ENCODE measurements at places on chromosomes 16 and 17.

DNA sequence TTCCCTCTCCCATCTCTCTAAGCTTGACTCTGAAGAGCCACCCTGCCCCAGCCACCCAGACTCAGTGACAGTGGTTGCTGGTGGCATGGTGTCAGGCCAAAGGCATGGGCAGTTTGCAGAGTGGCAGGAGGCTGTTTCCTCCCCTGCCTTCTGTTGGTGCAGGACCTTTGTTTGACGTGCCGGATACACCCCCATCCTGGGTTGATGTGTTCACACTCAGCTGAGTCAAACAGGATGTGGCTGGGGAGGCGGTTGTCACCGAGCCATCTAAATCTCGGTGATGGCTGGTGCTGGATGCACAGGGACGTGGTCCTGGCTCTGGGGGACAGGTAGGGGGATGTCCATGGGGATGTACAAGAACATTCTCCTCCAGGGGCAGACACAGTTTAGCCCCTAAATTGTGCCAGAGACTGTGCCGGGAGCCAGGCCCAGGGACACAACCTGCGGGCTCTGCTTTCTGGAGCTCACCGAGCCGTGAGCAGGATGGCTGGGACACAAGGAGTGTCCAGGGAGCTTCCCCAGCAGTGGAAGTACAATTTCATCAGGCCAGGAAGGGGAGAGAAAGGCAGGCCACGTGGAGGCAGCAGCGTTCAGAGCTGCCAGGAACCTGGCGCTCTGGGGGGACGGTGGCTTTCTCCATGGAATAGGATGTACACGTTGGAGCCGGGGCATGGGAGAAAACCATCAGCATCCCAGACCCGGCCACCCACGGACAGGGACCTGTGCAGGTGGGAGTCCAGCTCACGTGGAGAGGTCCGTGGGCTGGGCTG lies 264.2 kb downstream of the SEC14L1 start:
- peak; percentile 78 for DNase-seq

DNA sequence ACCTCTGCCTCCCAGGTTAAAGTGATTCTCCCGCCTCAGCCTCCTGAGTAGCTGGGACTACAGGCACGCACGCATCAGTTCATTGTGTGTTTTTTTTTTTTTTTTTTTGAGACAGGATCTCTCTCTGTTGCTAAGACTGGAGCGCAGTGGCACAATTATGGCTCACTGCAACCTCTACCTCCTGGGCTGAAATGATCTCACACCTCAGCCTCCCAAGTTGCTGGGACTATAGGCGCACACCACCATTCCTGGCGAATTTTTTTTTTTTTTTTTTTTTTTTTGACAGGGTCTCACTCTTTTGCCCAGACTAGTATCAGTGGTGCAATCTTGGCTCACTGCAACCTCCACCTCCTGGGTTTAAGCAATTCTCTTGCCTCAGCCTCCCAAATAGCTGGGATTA lies 17.8 kb upstream of the RAPGEFL1 start:
- DNase-seq, result no peak

DNA sequence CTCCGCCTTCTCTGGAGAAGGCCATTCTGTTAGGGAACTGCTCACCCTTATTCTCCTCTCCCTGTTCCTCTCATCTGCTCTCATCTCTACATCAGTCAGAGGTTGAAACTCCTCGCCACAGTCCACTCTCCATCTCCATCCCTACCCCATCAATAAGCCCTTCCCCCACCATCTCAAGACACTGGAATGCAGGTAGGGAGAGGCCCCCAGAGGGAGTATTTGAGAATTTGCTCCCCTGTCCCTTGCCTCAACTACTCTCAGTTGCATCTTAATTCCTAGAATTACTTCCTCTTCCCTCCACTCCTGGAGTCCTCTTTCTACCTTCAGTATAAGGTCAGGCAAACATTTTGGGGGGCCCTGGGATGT lies 2.0 kb upstream of the AATF start:
- DNase-seq, result no peak

DNA sequence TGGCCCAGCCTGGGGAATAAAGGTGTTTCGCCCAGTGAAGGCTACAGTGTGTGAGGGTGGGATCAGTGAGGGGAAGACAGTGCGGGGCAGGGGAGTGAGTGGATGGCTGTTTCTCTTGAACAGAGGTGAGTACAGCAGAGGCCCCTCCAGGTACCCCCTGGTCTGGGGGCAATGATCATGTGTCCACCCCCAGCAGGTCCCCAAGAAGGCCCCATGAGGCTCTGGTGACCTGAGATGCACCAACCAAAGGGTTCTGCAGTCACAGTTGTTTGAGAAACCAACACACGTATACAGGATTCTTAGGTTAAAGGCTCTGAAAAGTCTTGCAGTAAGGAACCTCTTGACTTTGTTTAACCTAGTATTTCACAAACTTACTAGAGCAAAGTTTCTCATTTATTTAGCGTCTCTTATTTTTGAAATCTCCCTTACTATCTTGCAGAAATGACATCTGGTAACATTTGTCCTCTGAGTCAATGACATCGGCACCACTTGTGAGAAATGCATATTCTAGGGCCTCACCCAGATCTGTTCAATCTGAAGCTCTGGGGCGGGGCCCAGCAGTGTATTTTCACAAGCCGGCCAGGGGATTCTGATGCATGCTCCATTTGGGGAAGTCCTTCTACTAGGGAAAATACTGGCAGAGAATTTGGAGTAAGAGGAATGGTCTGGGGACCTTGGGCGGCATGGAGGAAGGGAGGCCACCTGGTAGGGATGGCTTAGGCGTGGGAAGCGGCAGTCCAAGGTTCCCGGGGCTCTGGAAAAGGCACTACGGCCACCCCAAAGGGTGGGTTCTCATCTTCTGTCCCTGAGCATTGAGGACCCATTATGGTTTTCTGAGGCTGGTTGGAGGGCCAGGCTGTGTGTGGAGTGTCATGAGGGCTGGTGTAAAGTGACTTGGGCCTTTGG lies 217.3 kb downstream of the NTN1 start:
- no peak for DNase-seq

DNA sequence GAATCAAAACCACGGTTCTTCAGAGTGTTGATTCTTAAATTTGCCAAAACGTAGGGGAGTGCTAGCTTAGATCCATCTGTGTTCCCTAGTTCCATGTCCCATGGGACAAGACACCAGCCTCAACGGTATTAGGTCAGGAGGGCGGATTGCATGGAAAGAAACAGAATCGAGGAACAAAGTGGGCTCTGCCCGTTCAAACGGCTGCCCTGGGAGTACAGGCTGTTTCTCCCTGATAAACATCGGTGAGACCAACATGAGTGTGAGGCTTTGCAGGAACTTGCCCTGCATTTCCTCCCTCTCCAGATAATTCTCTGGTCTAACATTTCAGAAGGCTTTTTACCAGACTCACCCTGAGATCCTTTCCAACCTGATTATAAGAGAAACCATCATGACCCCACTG lies 82.2 kb downstream of the MRM3 start:
- DNase-seq, result no peak

GRCh38 chr17:10156948-10157607 lies 41.3 kb downstream of the GAS7 start:
- no peak for DNase-seq

- peak; percentile 29 for DNase-seq
These were observed at the start of gene PSMB10 for GRCh38 chr16:67936124-67936879. PSMB10 (minus strand) TSS chr16:67936850; CDS start chr16:67936749, 101 bp downstream.

- DNase-seq, result no peak
These were observed 265.6 kb upstream of the GOT2 start for GRCh38 chr16:58999762-59000161.

DNA sequence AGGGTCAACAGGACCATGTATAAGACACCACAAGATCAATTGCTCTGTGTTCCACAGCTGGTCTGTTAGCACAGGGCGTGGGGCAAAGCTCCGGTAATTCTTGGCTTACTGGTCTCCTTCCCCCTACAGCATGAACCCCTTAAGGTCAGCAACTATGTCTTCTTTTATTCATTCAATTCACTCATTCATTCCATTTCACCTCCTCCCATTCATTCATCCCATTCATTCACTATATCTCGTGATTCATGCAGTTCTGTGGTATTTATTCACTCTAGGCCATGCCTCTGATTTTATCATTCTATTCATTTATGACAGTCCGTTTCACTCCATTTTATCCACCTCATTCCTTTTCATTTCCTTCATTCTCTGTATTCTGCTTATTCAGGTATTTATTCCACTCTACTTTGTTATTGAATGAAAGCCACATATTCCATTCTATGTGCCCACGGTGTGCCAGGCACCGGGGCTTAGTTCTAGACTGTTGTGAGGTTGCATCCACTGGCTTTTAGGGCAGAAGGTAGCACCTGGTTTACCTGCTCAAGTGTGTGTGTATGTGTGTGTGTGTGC lies 19.0 kb upstream of the WFDC1 start:
- no peak for DNase-seq

- DNase-seq, result peak; percentile 29
These were observed at the start of gene ORAI3 for GRCh38 chr16:30948667-30949649. ORAI3 (plus strand) TSS chr16:30949068; CDS start chr16:30949290, 222 bp downstream.

DNA sequence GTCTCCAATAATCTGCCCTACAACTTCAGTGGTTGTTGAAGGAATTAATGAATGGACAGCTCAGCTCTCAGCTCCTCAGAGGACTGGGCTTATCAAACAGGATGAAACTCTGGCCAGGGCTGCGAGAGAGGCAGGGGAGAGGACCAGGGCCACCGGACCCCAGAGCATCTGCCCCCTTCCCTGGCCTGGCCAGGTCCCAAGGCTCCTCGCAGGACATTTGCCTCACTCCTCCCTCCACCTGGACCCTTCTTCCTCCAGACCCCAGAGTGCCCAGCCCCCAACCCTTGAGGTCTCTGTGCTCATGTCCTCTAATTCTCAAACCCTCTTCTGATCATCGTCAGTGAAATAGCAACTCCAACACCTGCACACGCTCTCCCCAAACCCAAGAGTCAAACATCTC lies 3.7 kb downstream of the CD300C start:
- DNase-seq, result no peak

GRCh38 chr17:81349397-81350319 lies 45.6 kb upstream of the BAHCC1 start:
- DNase-seq, result no peak

- no peak for DNase-seq
These were observed 223.9 kb downstream of the WWOX start for GRCh38 chr16:78323315-78323714.

- DNase-seq, result no peak
These were observed 33.8 kb upstream of the NSRP1 start for GRCh38 chr17:30082773-30083172.

DNA sequence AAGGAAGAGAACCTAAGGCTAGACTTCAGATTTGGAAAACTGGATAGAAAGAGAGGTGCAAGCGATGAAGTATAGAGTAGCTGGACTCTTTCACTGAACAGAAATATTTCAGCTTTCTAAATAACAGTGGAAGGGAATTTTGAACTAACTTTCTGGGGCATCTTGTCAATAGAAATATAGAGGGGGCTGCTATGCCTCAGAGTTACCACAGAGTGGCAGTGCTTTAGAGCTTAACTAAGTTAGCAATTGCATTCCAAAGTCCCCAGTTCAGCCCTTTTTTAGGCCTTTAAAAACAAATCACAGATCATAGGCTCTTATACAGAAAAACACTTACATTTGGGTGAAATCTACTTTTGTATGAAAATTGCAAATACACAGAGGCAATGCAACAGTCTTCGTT lies 154.2 kb upstream of the CDH8 start:
- no peak for DNase-seq

DNA sequence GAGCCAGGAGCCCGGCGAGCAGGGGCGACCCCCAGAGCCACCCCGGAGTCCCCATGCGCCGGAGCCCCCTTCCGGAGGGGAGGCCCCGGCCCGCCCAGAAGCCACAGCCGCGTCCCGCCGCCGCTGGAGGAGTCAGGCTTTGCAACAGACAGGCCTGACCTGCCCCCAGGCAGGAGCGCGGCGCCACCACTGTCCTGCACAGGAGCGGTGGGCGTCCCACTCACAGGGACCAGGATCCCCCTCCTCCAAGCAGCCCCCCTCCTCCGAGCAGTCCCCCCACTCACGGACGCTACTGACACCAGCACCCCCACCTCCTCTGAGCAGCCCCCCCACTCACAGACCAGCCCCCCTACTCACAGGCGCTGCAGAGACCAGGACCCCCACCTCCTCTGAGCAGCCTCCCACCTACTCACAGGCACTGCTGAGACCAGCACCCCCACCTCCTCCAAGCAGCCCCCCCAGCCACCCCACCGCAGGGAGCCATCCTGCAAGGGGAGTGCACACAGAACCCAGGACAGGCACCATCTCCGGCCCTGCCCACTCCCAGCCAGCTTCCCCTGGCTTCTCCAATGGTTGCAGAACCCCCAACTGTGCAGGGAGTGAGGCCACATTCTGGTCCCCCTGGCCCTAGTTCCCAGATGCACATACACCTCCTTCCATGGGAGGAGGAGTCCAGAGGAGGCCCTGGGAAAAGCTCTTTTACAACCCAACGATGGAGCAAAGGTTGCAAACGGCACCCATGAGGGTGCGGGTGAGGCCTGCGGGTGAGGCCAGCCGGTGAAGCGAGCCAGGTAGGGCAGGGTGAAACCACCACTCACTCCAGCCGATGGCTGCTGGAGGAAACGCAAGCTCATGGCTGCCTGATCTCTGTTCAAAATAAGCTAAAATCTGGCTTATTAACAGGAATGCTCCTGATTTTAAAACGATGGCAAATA lies 69.9 kb downstream of the ABR start:
- no peak for DNase-seq

DNA sequence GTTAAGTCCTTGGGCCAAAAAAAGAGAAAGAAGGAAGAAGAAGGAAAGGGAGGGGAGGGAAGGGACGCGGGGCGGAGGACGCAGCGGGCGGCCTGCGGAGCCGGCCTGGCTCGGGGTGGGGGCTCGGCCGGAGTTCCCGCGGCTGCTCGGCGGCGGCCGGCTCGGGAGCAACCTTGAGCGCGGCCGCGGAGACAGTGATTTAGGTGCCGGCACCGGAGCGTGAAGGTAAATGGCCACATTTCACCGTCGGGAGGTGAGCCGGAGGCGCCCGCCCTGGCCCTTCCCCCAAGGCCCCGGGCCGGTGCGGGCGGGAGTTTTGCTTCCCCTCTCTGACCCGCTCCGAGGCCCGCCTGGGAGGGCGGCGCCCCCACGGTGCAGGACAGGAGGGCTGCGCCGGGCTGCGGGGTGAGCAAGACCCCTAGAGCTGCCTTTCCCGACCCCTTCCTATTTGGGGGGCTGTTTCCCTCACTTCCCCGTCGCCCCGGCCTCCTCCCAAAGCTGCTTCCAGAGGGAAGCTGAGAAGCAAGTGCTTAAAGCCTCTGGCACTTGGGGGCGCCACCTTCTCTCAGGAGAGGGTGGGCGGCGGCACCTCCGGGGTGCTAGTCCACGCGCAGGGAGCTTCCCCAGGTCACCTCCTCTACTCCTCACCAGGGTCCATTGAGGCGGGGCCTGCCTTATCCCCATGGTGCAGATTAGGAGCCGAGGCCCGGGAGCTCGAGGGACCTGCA lies 56.5 kb downstream of the MRM1 start:
- no peak for DNase-seq

GRCh38 chr17:39099663-39100286 lies 51.7 kb downstream of the PLXDC1 start:
- DNase-seq, result no peak

Data from activated CD4-positive, alpha-beta T cell treated with anti-CD3 and anti-CD28 coated beads, Interleukin-2, amount 50 U/mL, for 1 hour (primary cell).